ENCODE measurements at places on chromosomes 5 and 9.

- DNase-seq, result no peak
Observed at GRCh38 chr5:54457094-54457862, 1.8 kb downstream of the HSPB3 start.

- DNase-seq, result no peak
Observed at GRCh38 chr5:1285141-1285540, 9.7 kb downstream of the TERT start.

GRCh38 chr5:73170522-73170921 lies 2.5 kb upstream of the TMEM174 start:
- DNase-seq, result no peak

- no peak for DNase-seq
Observed at GRCh38 chr9:88642336-88642735, 107.4 kb downstream of the NXNL2 start.

DNA sequence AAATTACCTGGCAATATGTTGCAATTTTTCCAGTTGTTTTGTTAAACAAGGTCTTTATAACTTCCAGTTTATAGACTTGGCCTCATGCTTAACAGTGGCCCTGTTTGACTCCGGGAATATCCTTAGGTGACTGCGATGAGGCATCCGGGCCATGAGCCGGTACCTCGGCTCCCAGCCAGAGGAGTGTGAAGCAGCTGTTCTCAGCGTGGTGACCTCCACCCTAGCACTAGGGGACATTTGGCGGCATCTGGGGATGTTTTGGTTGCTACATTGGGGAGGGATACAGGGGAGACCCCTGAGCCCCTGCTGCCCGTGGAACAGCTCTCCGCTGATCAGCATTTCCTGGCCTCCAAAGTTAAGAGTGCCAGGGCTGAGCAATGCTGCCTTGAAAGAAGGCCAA lies 533.4 kb downstream of the IRX1 start:
- no peak for DNase-seq

- peak; percentile 9 for DNase-seq
Observed at GRCh38 chr5:142016556-142016955, 3.7 kb upstream of the GNPDA1 start.

GRCh38 chr5:56323505-56323904 lies 90.4 kb upstream of the ANKRD55 start:
- DNase-seq, result no peak

- no peak for DNase-seq
Observed at GRCh38 chr9:69580582-69581214, 91.5 kb downstream of the APBA1 start.

DNA sequence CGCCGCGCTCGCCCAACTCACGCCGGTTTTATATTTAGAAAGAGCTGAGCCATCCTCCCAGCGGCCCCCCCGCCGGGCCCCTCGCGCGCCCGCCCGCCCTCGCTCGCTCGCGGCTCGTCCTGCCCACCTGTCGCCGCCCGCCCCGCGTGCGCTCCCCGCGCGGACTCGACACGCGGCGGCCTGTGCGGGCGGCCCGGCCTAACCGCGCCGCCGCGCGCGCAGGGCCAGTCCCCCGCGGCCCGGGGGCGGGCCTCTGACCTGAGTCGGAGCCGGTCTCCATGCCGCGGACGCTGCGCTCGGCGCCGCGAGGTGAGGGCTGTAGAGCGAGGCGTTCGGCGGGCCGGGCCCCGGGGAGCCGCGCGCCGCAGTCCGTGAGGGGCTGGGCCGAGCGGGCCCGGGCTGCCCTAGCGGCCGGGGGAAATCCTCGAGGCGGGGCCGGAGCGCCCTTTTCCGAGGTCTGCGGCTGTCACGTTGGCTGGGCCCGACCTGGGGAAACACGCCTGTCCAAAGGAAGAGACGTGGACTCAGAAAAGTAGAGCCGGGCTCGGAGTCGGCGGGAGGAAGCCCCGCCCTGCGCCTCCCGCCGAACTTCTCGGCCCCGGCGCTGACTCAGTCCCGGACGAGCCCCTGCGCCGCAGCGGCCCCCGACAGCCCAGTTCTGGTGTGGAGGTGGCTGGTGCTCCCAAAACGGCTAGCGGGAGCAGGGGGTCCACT lies at the start of gene ECPAS:
TSS of gene ECPAS (minus strand) at position 526 of the 714 bp plus-strand sequence. CDS start 11,465 bp downstream, outside the sequence.
- peak; percentile 26 for DNase-seq

DNA sequence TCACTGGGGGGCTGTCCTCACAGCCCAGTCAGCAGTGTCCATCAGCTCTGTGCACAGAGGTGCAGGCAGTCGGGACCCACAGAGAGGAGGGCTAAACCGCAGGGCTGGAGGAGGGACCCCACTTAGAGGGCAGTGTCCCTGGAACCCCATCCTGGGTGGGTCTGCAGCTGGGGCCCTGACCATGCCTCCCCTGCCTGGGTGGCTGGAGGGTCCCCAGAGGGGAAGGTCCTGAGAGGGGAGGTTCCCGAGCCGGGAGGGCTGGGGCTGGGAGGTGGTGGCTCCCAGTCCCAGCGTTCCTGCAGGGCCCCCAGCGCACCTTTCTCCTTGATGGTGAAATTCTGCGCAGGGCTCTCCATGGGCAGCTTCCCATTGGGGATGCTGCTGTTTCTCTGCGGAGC lies 32.7 kb downstream of the EXOC3 start:
- no peak for DNase-seq

- no peak for DNase-seq
Observed at GRCh38 chr5:145471831-145472612, 363.1 kb downstream of the PRELID2 start.

GRCh38 chr9:131870156-131870555 lies 130.3 kb upstream of the RAPGEF1 start:
- no peak for DNase-seq

GRCh38 chr5:161471211-161471950 lies 75.1 kb downstream of the GABRB2 start:
- no peak for DNase-seq

- DNase-seq, result no peak
Observed at GRCh38 chr5:54889826-54890225, 95.6 kb downstream of the ESM1 start.

- DNase-seq, result no peak
Observed at GRCh38 chr9:76588316-76588715, 129.3 kb downstream of the GCNT1 start.

GRCh38 chr5:77171141-77171910 lies 39.2 kb upstream of the PDE8B start:
- no peak for DNase-seq

DNA sequence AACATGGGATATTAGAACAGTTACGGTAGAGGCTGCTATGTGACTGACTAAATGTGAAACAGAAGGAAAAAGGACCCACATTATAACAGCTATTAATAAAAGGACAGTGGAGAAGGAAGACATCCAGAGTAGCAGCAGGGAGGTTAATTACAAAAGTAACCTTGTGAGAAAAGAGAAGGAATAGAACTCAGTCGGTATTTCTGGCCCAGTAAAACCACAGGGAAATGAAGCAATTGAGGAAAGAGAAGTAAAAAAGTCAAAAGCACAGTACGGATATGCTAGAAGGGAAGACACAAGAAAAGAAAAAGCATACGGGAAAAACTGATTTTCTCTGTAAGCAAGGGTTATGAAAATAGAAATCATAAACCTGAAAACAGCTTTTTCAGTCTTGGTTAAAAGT lies 164.7 kb downstream of the RFX3 start:
- no peak for DNase-seq

GRCh38 chr9:18543406-18544192 lies 69.6 kb downstream of the ADAMTSL1 start:
- no peak for DNase-seq

DNA sequence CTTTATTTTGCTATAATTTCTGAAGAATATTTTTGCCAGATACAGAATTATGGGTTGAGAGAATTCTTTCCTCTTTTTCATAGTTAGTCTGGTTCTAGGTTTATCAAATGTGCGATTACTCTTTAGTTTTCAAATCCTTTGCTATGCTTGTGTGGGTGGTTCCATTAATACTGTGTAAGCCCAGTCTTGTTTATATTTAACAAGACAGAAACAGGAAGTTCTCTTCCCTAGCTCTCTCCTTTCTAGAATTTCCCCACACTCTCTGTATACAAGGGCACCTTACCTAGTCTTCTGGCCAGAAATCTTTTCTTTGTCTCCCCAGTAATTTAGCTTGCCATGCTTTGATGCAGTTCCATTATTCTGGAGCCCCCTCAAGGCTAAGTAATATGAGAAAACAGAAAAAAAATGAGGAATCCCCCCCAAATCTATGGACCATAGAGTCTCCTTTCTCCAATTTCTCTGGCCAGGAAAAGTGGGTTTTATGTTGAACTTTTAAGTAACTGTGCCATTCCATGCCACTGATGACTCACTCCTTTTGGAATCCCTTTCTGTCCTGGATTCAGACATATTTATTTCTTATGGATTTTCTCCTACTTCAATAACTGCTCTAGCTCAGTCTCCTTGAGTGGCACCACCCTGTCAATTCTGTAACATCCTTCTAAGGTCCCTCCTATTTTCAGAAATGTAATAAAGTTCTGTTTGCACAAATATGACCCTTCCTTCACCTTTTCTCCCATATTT lies 1714.1 kb downstream of the EFNA5 start:
- DNase-seq, result no peak

GRCh38 chr5:178440181-178440580 lies 150.0 kb downstream of the COL23A1 start:
- no peak for DNase-seq
